Mesenchymal stem cell (in vitro differentiated cells and primary cell): ENCODE measurements at places on chromosomes 11 and 22.

DNA sequence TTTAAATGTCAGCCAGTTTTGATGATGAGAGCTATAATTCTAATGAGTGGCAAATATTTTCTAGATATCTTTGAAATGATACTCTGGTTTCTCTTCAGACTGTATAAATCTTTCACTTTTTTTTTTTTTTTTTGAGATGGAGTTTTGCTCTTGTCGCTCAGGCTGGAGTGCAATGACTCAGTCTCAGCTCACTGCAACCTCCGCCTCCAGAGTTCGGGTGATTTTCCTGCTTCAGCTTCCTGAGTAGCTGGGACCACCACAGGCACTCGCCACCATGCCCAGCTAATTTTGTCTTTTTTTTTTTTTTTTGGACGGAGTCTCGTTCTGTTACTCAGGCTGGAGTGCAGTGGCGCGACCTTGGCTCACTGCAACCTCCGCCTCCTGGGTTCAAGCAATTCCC lies 113.6 kb downstream of the TEAD1 start:
- H3K4me1 ChIP-seq, result peaks cover 21% of the 10 kb centered on the region
- H3K27me3 ChIP-seq, result no peaks in the 10 kb centered on the region
- DNase-seq, result peak; percentile 84
- H3K4me3 ChIP-seq, result no peak overlapping the region
- H3K27ac ChIP-seq, result peak overlapping the region; percentile 40
- H3K36me3 ChIP-seq, result peaks cover 11% of the 10 kb centered on the region

- H3K27me3 ChIP-seq, result no peaks in the 10 kb centered on the region
- no peak overlapping the region for H3K4me3 ChIP-seq
- H3K36me3 ChIP-seq, result no peaks in the 10 kb centered on the region
- H3K4me1 ChIP-seq, result peaks cover 19% of the 10 kb centered on the region
- no peak for DNase-seq
These were observed 39.7 kb downstream of the PPP6R3 start for GRCh38 chr11:68500206-68500605.

GRCh38 chr22:35842519-35842913 lies 124.8 kb downstream of the APOL5 start:
- H3K4me1 ChIP-seq, result peaks cover 4% of the 10 kb centered on the region
- H3K4me3 ChIP-seq, result no peak overlapping the region
- no peaks in the 10 kb centered on the region for H3K27me3 ChIP-seq
- H3K27ac ChIP-seq, result no peak overlapping the region
- no peak for DNase-seq

GRCh38 chr11:86209806-86210657 lies 34.5 kb upstream of the EED start:
- H3K4me3 ChIP-seq, result no peak overlapping the region
- no peak overlapping the region for H3K27ac ChIP-seq
- H3K27me3 ChIP-seq, result no peaks in the 10 kb centered on the region
- H3K36me3 ChIP-seq, result no peaks in the 10 kb centered on the region
- no peaks in the 10 kb centered on the region for H3K4me1 ChIP-seq

DNA sequence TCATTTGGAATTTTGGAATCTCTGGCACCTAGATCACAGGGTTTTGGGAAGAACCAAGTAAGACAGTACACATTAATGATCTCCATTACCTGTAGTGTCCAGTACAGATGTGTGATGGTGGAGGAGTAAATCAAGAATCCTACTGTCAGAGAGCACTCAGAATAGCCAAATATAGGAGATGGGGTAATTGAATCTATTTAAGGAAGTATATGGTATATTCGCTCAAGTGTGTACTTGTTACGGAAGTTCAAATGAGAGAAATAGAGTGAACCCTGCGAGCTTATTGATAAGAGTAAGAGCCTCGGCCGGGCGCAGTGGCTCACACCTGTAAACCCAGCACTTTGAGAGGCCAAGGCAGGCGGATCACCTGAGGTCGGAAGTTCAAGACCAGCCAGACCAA lies 2.2 kb downstream of the SPCS2 start:
- no peaks in the 10 kb centered on the region for H3K36me3 ChIP-seq
- peaks cover 5% of the 10 kb centered on the region for H3K4me1 ChIP-seq
- DNase-seq, result no peak
- H3K4me3 ChIP-seq, result no peak overlapping the region
- H3K27me3 ChIP-seq, result no peaks in the 10 kb centered on the region
- no peak overlapping the region for H3K27ac ChIP-seq

GRCh38 chr11:59240322-59240721 lies 27.6 kb upstream of the MPEG1 start:
- no peaks in the 10 kb centered on the region for H3K4me1 ChIP-seq
- H3K4me3 ChIP-seq, result no peak overlapping the region
- DNase-seq, result no peak
- H3K27me3 ChIP-seq, result no peaks in the 10 kb centered on the region
- no peak overlapping the region for H3K27ac ChIP-seq

DNA sequence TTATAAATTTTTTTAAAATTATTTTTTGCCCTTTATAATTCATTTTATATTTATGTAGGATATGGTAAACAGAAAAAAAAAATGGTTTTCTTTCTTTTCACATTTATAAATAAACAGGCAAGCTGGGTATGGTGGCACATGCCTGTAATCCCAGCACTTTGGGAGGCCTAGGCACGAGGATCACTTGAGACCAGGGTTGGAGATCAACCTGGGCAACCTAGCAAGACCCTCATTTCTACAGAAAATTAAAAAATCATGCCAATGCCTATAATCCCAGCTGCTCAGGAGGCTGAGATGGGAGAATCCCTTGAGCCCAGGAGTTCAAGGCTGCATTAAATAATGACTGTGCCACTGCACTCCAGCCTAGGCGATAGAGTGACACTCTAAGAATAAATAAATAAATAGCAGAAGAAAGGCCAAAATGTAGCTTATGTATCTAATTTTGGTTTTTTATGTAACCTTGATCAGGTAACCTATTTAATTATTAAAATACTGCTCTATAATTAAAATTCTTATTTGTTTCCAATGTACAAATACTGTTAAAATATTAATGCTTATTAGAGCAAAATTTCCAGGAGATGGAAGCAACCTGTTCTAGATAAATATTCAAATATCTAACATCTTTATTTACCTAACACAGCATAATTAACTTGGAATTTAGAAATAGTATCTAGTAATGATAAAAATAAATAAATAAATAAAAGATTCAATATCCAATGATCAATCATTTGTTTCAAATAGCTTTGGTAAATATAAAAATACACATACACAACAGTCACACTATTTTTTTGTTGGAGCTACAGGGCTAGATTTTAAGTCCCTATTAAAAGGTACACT lies 21.4 kb downstream of the PI4KA start:
- peaks cover 19% of the 10 kb centered on the region for H3K36me3 ChIP-seq
- no peak for DNase-seq
- H3K4me3 ChIP-seq, result no peak overlapping the region
- no peak overlapping the region for H3K27ac ChIP-seq
- peaks cover 5% of the 10 kb centered on the region for H3K4me1 ChIP-seq

GRCh38 chr11:1049431-1049891 lies 12.9 kb upstream of the MUC6 start:
- no peak for DNase-seq
- no peak overlapping the region for H3K4me3 ChIP-seq
- peaks cover 32% of the 10 kb centered on the region for H3K27me3 ChIP-seq
- H3K36me3 ChIP-seq, result no peaks in the 10 kb centered on the region
- no peak overlapping the region for H3K27ac ChIP-seq

DNA sequence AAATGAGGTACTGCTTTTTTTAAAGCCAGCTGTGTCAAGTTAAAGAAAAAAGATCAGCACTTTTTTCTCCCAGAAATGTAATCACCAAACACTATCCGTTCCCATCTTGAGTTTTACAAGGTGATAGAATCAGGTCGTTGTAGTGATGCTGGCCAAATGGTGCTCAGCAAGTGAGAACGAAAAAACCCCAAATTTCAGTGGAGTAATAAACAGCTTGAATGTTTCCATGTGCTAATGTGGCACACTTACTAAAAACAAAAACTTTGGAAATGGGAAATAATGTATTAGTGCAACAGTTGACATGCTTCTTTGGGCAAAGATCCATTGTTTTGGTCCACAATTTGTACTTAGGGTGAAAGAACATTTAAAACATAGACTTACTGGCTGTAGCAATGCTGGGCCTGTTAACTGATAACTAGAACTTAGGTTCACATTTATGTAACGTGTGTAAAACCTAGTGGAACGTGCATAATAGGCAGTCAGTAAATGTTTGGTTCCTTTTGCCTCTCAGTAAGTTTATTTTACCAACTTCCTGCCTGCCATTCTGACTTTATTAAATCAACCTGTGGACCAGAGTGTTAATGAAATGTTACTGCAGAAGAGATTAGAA lies 15.4 kb upstream of the GDPD4 start:
- no peak for DNase-seq
- H3K4me1 ChIP-seq, result no peaks in the 10 kb centered on the region
- H3K36me3 ChIP-seq, result no peaks in the 10 kb centered on the region
- no peaks in the 10 kb centered on the region for H3K27me3 ChIP-seq

DNA sequence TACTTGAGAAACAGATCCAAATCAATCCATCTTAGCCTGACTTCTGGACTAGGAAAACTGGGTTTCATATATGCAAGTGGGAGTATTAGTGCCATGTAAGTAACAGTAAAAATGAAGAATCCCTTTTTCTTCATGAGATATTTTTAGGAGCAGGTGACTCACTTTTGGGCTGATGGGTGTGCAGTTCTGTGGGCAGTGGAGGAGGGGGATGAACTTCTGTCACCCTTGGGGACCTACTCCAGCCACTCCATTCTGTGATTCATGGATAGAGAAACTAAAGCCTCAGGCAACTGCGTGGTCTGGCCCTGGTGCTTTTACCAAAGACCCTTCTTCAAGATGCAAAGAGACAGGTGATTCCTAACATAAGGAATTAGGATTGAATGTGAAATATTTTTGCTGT lies 208.6 kb upstream of the NARS2 start:
- no peak overlapping the region for H3K4me3 ChIP-seq
- no peak for DNase-seq
- no peaks in the 10 kb centered on the region for H3K27me3 ChIP-seq

- H3K4me1 ChIP-seq, result peaks cover 34% of the 10 kb centered on the region
- H3K27ac ChIP-seq, result no peak overlapping the region
- peaks cover 12% of the 10 kb centered on the region for H3K36me3 ChIP-seq
- no peak overlapping the region for H3K4me3 ChIP-seq
- DNase-seq, result no peak
These were observed 28.4 kb upstream of the HMOX1 start for GRCh38 chr22:35352214-35353111.

DNA sequence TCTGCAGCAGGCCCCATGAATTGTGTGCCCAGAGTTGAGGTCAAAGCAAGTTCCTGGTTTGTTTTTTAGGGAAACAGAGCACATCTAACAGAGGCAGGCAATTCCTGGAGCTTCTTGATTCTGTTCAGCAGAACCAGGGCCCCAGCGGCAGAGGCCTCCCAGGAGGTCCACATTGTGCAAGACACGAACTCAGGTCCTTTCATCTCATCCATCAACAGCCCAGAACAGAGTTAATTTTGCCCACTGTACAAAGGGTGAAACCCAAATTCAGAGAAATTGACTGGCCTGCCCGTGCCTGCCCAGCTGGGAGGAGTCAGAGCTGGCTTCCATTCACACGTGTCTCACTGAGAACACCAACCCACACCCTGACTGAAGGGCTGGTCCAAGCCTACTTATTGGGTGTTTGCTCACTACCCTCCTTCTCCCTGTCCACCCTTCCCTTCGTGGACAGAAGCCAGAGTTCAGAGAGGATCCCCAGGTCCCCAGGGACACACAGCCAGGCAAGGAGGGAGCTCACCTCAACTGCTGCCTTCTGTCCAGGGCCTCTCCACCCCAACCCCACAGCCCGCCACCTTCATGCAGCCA lies 607.1 kb downstream of the TBC1D22A start:
- no peaks in the 10 kb centered on the region for H3K27me3 ChIP-seq
- H3K27ac ChIP-seq, result no peak overlapping the region
- no peaks in the 10 kb centered on the region for H3K4me1 ChIP-seq

GRCh38 chr22:46572911-46573780 lies 35.7 kb upstream of the CELSR1 start:
- H3K4me3 ChIP-seq, result no peak overlapping the region
- peaks cover 7% of the 10 kb centered on the region for H3K27me3 ChIP-seq
- H3K27ac ChIP-seq, result no peak overlapping the region
- no peak for DNase-seq
- peaks cover 16% of the 10 kb centered on the region for H3K4me1 ChIP-seq
- H3K36me3 ChIP-seq, result no peaks in the 10 kb centered on the region

- H3K4me1 ChIP-seq, result peaks cover 10% of the 10 kb centered on the region
- peaks cover 2% of the 10 kb centered on the region for H3K36me3 ChIP-seq
- no peak overlapping the region for H3K27ac ChIP-seq
These were observed 18.6 kb downstream of the ARHGEF12 start for GRCh38 chr11:120354779-120355178.

DNA sequence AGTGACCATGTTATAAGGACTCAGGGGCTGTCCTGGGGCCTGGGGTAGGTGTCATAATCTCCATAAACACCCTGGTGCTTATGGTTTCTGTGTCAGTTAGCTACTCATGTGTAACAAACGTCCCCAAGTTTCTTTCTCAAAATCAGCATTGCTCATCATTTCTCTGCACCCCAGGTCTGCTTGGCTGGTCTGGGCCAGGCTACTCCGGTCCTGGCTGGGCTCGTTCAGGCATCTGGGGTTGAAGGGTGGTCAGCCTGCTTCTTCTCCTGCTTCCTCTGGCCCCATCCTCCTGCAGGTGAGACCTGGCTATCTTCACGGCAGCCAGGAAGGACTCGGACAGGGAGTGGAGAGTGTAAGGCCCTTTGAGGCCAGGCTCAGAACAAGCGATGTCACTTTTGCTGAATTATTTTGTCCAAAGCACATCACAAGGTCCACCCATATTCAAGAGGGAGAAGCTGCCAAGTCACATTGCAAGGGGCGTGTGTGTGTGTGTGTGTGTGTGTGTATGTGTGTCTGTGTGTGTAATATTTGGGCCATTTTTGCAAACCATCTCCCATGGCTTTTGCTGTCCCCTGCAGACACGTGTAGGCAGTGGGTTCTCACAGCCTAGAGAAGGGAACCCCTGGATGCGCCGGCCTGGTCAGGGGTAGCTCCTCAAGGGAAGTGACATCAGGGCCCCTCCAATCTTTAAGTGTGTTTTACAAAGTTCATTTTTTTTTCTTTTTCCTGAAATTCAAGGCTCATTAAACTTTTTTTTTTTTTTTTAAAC lies 535.8 kb downstream of the TBC1D22A start:
- no peaks in the 10 kb centered on the region for H3K36me3 ChIP-seq
- H3K4me1 ChIP-seq, result no peaks in the 10 kb centered on the region
- H3K27ac ChIP-seq, result no peak overlapping the region
- no peak overlapping the region for H3K4me3 ChIP-seq
- no peak for DNase-seq
- no peaks in the 10 kb centered on the region for H3K27me3 ChIP-seq

DNA sequence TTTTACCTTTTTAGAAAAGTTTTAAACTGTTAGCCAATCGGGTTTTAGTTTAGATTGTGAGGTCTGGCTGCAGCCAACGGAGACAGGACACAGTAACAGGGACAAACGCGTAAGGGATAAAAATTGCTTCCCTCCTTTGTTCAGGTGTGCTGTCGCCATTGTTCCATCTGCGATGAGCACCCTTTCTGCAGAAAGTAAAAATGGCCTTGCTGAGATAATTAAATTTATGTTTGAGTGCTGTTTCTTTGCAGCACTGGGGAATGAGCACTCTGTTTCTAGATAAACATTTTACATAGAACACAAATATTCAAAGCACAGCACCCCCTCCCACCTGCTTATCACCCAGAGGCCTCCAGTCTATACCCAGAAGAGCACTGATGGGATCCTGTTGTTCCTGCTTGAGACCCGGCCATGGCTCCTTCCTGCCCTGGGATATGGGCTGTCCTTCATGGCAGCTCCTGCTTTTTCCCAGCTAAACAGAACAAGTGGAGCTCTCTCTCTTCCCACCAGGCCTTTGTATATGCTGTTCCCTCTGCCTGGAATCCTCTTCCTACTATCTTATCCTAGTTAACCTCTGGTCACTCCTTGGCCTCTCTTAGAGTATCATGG lies 34.3 kb upstream of the CELSR1 start:
- peaks cover 10% of the 10 kb centered on the region for H3K4me1 ChIP-seq
- no peak for DNase-seq
- no peak overlapping the region for H3K27ac ChIP-seq
